ENCODE measurements at places on chromosomes 13 and 19.

DNA sequence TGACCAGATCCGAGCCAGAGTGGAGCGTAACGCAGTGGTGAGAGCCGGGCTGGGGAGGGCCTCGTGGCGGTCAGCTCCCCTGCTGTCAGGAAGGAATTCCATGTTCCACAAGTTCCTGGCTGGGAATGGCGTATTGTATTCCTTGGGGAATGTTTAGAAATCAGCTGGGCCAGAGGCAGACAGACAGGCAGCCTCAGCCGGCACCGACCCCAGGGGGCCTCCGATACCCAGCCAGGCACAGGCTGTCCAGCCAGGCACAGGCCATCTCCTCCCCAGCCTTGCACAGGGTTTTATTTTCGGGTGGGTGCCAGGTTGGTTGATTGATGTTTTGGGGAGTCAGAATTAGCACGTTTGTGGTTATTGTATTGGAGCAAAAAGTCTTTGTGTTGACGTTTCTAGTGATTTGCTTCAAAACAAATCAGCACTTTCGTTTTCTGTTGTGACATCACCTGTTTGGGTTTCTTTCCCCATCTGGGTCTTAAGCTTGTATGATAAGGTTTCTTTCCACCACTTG lies 126.6 kb upstream of the MCF2L start:
- no peak for DNase-seq

DNA sequence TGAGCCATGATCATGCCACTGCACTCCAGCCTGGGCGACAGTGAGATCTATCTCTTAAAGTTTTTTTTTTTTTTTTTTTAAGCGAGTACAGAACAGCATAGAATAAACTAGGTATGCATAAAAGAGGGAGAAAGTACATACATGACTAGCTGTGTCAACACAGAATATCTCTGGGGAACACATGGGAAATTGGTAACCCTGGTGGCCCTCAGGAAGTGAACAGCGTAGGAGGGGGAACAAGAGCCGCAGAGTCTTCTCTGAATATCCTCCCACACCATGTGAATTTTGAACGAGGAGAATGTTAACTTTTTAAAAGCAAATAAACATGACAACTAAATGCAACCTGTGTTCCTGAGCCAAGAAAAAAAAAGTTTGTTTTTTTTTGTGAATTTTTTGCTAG lies 15.2 kb downstream of the PHLDB3 start:
- DNase-seq: no peak

DNA sequence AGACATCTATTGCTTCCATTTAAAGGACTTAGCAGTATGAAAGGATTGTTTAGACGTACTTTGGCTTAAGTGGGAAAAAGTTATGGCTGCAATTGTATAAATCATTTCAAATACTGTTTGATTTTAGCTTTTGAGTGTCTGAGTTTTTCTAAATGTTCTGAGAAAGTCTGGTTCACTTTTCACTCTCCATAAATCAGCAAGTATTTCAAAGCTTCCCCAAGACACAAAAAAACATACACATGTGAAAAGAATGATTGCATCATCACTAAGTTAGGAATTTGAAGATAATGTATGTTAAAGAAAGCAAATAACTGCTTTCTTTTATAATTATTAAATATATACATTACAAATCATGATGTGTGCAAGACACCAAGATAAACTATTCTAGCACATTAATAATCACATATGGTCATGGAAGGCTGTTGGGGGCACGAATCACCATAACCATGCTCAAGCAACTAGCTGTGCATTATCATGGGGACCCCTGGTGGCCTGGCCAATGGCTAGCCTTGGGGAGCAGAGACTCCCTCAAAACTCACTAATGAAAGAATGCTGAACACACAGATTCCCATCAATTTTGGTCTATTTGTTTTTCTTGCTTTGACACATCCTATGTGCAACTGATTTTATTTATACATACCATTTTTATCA lies 111.1 kb downstream of the MIPEP start:
- DNase-seq: no peak

DNA sequence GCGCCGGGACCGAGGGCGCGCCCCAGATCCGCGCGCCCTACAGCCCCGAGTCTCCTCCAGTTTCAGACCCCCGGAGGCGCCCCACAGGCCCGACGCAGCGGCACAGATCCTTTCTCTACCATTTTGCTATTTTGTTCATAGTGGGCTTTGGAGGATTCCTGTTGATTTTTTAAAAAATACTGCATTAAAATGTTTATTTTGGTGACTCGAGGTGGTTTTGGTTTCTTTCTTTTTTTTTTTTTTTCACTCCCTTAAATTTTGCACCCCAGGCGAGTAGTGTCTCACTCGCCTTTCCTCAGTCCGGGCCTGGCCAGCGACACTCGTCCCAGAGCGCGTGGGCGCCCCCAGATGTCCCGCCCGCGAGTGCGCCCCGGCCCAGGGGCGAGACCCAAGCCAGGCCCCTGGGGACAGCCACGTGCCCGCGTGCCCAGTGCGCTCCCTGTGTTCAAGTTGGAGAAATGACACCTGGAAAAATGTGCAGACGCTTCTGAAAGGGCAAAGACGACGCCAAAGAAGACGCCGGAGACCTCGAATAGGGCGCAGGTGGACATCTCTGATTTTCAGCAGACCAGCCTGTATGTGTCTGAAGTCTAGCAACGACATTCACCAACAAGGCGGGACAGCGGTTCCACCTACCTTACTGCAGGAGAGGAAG lies 471 bp upstream of the INSR start:
- DNase-seq: peak; percentile 79

- DNase-seq: no peak
Observed at GRCh38 chr19:22918221-22918620, 84.8 kb downstream of the ZNF728 start.

- DNase-seq: no peak
Observed at GRCh38 chr19:30023330-30023729, 81.3 kb downstream of the URI1 start.

GRCh38 chr13:97256343-97256783 lies 34.2 kb downstream of the MBNL2 start:
- peak; percentile 85 for DNase-seq

DNA sequence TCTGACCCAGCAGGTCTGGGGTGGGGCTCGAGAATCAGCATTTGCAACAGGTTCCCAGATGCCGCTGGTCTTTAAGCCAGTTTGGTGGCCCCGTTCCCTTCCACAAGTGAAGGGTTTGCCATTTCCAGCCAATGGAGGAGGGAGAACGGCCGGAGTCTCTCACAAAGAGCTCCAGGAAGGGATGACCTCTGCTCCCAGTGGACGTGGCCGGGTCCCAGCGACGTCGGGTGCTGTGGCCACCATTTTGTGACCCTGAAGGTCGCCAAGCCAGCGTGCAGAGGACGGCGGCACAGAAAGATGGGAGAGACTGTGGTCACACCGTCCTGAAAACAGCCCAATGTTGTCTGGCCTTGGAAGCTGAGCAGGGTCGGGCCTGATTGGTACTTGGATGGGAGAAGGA lies 8.0 kb downstream of the SHC2 start:
- DNase-seq: no peak

- no peak for DNase-seq
Observed at GRCh38 chr13:85166891-85167290, 632.3 kb downstream of the SLITRK6 start.

DNA sequence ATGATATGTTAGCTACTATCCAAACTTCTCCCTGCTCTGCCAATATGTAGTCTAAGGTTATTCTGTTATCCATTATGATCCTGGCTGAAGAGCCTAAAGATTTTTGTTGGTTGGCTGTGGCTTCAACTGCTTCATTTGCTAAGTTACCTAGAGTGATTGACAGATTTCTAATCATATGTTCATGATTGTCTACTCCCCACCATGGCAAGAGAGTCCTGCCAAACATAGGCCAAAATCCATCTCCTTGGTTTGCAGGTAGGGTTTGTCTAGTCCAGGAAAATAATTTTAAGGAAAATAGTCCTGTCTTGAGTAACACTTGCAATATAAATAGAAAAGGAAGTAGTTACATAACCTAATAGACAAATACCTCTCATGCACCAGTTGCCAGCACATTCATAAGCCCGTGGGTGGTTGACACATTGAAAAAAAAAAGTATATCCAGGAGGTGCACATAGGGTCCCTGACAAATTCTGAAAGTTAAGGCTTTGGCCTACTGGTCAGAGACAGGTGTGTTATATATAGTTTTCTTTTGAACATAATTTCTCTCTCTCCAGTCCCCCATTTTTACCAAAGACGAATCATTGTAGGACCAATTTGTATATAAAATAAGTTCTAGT lies 5.4 kb upstream of the CBY2 start:
- DNase-seq: no peak

GRCh38 chr19:39275578-39275977 lies 7.4 kb downstream of the IFNL2 start:
- no peak for DNase-seq

GRCh38 chr13:25494698-25495411 lies 123.1 kb downstream of the ATP8A2 start:
- DNase-seq: no peak

DNA sequence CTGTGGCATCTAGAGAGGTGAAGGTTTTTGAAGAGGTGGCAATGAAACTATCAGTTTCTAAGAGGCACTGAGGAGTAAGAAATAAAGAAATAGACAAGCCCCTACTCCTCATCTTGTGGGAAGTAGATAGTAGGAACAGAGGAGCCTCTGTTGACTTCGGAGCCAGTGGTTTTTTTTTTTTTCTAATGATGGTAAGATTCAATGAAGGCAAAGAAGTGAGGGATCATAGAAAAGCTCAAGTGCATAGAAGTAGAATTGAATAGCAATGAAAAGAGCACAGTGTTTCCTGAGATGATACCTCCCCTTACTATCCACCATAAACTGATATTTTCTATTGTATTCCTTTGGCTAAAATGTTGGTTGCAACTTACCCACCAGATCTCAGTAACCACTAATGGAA lies 46.3 kb downstream of the FREM2 start:
- DNase-seq: no peak

GRCh38 chr13:29496241-29496712 lies 99.2 kb downstream of the SLC7A1 start:
- peak; percentile 40 for DNase-seq

DNA sequence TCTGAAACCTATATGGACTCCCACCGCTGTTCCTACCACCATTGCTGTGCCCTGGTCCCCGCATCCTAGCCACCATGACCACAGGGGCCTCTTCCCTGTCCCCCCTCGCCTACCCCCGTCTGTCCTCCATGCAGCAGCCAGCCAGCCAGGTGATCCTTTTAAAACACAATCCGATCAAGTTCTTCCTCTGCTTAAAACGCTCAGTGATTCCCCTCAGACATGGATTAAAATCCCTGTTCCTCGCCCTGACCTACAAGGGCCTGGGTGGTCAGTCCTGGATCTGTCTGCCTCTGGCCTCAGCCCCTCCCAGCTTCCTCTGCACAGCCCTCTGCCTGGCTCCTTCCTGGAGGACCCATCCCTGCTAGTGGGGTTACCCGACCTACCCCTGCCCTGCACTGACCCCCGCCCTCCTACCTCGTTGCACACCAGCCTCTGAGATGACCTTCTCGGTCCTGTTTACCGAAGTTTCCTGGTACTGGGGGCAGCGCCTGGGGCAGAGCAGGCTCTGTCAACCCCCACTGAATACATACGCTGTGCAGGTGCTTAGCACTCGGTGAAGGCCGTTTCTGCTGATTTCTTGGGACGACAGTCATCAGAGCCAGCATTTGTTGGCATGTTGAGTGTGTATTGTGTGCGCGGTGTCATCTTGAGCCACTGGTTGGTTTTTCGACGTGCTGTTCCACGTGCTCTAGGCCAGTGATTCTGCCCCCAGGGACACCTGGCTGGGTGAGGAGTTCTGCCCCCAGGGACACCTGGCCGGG lies 14.7 kb upstream of the LENG8 start:
- no peak for DNase-seq

GRCh38 chr13:98998831-98999638 lies 21.2 kb upstream of the DOCK9 start:
- DNase-seq: no peak

DNA sequence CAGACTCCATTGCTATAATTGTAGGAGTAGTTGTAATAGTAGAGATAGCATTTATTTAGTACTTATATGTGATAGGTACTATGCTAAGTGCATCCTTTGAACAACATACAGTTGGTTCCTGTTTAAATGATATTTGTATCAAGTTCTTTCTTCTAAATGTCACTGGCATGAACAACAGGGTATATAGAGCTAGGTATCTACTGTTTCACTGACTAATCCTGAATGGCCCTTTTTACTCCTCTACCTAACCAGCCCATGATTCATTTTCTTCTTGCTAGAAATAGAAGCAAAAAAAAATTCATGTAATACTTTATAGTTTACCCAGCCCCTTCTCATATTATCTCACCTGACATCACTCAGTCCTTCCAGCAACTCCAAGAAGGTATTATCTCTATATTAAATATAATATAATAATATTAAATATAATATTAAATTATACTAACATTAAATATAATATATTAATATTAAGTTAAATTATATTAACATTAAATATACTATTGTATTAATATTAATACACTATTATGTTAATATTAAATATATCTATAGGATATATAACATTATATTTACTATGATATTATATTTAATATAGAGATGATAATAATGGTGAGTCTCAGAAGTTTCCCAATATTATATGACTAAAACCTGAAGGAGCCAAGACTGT lies 74.2 kb downstream of the FRY start:
- DNase-seq: no peak

DNA sequence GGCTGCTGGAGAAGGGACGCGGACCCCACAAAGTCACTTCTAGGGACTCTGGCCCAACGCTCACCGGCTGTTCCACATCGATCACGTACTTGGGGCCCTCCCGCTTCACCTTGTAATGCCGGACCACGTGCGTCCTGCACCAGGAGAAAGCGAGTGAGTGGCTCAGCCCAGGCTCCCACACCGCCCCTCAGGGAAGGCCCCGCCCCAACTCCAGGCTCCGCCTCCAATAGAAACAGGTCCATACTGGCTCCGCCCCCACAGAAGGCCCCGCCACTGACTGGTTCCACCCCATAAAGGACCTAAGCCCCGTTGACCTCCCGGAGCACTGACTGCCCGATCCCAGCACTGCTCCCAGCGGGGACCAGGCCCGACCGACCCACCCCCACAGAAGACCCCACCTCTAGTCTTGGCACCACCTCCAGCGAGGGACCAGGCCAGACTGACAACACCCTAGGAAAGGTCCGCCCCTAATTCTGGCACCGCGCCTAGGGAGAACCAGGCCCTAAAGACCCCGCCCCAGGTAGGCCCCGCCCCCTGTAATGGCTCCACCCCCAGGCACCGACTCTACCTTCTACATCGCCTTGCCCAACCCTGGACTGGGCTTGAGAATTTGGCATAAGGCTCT lies 11.3 kb downstream of the STAP2 start:
- DNase-seq: peak; percentile 92

Measured in hematopoietic multipotent progenitor cell treated with erythropoietin and hydrocortisone succinate and interleukin-3 and kit ligand, for 8 days (in vitro differentiated cells).